Activated CD4-positive, alpha-beta T cell treated with anti-CD3 and anti-CD28 coated beads, Interleukin-2, amount 50 U/mL, for 16 hours (primary cell): ENCODE measurements at places on chromosomes 3 and 15.
A peak's percentile ranks its signal among the peaks of the same experiment; 100 is the strongest.

- DNase-seq = no peak
Measured at GRCh38 chr3:186283096-186283495, 78.9 kb downstream of the DGKG start.

DNA sequence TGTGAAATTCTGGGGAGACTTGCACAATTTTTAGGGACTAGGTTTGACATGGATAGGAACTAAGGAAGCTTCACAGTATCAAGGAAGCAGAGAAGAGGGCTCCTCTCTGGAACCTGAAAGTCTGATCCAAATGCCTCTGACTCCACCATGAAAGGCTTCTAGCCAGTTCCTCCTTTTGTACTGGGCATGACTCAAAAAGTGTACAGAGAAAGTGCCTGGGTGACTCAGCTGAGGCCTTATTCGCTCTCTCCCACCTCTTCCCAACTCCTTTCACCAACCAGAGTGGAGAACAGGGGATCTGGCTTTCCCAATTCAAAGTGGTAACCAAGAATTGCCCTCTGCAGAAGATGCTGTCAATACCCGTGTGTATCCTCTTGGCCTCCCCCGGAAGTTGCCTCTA lies 342.9 kb upstream of the PROK2 start:
- no peak for DNase-seq

- DNase-seq = no peak
Measured at GRCh38 chr15:52682200-52682599, 3.0 kb upstream of the ATOSA start.

DNA sequence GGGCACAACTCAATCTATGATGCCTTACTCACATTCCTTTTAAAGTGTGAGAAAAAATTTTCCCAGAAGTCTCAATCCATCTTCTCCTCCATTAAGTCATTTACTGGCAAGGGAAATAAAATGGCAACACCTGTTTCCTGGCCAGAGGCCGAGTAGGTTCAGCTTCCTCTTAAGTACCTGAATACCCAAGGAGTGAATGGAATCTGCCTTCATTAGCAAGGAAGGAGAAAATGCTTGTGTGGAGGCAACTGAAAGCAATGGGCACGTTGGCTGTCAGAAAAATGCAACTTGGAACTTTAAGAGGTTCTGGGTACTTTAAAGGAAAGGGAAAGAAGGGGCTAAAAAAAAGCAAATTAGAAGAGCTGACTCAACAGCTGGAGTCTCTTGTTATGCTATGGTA lies 423.6 kb upstream of the ARL6 start:
- no peak for DNase-seq

GRCh38 chr3:43922374-43922773 lies 231.6 kb downstream of the ABHD5 start:
- DNase-seq = no peak

GRCh38 chr15:96690733-96691132 lies 360.2 kb downstream of the NR2F2 start:
- no peak for DNase-seq

GRCh38 chr15:39118510-39118909 lies 462.4 kb upstream of the THBS1 start:
- no peak for DNase-seq

DNA sequence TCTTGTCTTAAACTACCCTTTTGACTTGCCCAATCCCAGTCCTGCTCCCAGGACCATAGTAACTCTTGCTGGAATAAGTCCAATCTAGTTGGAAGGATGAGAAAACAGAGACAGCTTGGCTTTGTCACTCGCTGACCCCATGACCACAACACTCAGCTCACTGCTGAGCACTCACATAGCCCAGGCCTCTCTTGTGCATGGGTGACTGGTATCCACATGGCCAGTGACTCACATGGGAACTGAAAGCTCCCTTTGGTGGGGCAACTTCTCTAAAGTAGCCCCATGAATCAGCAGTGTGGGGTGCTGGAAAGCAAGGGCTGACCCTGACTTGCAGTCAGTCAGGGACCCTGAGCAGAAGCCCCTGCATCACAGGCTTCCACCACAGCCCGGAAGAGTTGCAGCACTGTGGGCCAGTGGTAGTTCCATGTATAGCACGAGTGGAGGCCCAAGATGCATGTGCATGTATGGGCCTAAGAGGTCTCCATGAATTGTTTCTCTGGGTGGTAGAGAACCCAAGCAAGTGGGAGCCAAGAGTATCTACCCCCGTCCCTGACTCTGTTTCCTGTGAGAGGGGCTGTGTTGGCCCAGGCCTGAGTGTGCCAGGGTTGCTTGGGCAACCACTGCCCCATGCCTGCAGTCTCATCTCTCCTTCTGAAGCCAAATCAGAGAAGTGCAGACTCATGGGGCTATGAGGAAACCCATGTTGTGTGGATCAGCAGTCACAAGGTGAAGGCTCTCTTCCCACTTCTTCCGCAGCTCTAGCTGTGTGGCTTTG lies 62.1 kb upstream of the XCR1 start:
- peak; percentile 66 for DNase-seq

GRCh38 chr15:66752078-66752477 lies 50.0 kb downstream of the SMAD6 start:
- no peak for DNase-seq

GRCh38 chr15:37291920-37292319 lies 191.6 kb upstream of the MEIS2 start:
- DNase-seq = no peak

DNA sequence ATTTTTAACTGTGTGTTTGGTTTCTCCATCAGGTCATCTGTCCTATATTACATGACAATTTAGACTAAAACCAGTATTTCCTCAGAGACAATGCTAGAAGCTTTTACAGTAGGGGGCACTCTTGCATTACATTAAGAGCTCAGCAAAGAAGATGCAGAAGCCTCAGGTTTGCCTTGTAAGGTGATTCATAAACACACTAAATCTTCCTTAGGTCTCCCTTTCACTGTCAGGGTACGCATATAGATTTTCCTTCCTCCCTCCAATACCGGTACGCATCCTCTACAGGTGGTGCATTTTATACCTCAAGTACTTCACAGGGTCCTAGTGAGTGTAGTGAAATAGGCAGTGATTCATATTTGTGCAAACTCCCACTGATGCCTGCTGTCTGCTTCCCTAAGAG lies 46.5 kb downstream of the CD86 start:
- peak; percentile 91 for DNase-seq

- DNase-seq = no peak
Measured at GRCh38 chr3:131242201-131242600, 139.4 kb upstream of the NUDT16 start.

DNA sequence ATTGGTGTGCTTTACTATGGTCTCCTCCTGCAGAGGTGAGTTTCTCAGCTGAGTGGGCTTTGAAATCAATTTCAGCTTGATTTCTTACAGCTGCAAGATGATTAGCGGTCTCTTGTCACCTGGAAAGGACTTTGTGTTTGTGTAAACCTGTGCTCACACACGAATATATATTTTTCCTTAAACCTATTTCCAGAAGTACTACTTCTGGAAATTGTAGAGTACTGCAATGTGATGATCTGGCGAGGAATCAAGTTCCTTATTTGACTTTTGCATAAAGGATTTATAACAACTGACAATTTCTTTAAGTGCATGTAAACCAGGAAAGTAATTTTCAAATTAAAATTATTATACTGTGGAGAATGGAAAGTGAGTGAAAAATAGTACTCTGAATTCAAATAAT lies 2.1 kb downstream of the MCTP2 start:
- DNase-seq = no peak

DNA sequence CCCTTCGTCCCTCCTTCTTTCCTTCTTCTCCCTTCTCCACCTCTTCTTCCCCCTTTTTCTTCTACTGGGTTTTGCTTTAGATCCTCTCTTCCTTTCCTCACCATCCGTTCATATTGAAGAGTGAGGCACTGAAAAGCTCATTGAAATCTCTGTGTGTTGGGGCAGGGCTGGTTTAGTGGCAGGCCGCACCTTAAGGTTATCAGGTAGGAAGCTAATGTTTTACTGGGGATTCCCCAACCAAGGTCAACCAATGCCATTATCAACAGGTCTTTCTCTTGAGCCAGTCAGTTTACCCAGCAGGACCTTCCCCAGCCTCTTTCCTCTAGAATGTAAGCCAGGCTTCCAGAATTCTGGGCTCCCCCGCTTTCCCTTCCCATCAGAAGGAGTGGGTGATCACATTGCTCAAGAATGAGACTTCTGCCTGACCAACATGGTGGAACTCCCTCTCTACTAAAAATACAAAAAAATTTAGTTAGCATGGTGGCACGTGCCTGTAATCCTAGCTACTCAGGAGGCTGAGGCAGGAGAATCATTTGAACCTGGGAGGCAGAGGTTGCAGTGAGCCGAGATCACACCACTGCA lies 11.5 kb upstream of the VPS8 start:
- no peak for DNase-seq
